ENCODE measurements at places on chromosomes 12 and 14.

DNA sequence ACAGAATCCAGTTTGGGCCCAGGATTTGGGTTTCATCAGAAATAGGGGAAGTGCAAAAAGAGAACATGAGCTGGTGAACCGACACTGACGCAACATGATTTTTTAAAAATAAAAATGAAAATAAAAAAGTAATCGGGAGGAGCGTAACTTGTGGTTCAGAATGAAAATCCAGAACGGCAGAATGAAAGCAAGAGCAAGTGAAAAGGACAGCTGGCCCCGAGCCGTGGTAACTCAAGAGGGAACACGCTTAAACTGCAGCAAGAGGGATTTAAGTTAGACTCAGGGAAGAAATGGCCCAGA lies 1.6 kb downstream of the SLC6A12 start:
- DNase-seq, result no peak

DNA sequence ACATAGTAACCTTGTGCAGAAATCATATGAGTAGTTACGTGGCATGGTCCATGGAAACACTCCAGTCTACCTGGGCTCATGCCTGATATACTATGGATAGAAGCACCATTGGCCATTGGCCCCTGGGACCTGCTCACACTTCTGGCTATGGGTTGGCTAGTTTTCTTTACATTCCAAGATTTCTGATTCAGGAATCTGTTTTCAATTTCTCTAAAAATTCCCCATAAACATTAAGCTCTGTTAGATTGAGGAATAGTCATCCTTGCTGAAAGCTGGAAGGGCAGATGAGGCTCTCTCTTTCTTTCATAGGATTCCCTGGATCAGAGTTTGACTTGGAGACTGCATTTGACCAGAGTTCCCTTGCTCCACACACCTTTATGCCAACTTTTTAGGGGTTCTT lies 37.3 kb upstream of the RAP1B start:
- DNase-seq, result no peak

DNA sequence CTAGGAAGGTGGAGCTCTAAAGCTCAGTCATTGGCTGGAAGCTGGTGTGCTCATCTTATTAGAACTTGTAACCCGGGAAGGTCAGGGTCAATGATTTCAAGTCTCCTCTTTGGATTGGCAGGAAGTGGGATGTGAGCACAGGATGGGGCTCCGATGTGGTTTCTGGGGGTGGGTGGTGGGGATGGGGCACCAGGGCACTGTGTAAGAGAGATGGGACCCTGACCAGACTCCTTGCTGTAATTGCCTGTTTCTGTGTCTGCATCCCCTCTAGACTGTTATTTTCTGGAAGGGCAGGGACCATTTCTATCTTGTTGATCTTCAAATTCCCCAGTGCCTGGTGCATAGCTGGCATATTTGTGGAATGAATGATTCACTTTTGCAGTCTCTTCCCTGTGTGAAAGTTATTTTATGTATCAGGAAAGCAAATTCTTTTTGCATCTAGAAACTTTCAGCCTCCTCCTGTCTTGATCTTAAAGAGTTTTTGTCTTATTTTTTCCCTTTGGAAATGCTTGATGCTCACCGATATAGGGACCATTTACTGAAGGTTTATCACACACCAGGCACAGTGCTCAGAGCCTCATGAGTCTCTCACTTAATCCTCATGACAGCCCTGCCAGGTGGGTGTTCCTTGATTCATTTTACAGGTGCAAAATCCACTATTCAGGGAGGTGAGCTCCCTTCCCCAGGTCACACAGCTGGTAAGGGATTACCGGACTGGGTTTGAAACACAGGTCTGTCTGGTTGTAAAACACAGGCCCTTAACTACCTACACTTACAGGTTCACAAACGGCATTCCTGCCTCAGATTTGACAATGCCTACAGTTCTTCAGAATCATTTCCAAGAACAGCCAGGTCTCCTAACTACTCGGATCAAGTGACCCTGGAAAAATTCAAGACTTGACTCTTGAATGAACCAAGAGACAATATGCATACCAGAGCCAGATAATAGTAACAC lies 86.9 kb upstream of the IGF1 start:
- peak; percentile 86 for DNase-seq

DNA sequence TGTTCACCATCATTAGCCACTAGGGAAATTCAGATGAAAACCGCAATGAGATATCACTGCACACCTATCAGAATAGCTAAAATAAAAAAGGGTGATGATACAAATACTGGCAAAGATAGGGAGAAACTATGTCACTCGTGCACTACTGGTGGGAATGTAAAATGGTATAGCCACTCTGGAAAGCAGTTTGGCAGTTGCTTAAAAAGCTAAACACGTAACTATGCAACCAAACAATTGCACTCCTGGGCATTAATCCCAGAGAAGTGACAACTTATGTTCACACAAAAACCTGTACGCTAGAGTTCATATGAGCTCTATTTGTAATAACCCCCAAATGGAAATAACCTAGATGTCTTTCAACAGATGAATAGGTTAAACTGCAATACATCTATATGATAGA lies 35.4 kb downstream of the GPR135 start:
- no peak for DNase-seq

GRCh38 chr14:35678403-35679028 lies 130.6 kb downstream of the RALGAPA1 start:
- no peak for DNase-seq

DNA sequence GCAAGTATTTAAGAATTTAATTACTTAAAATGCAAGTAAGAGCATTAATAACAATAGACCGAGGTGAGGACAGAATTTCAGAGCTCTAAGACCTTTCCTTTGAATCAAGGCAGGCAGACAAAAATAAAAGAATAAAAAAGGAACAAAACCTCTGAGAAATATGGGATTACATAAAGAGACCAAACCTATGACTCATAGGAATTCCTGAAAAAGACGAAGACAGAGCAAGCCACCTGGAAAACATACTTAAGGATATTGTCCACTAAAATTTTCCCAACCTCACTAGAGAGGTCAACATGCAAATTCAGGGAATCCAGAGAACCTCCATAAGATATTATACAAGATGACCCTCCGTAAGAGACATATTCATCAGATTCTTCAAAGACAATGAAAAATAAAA lies 325.1 kb downstream of the AEBP2 start:
- no peak for DNase-seq
